Left ventricle myocardium inferior (tissue), 1 donor: ENCODE measurements at places on chromosomes 5 and 9.
A peak's percentile ranks its signal among the peaks of the same experiment; 100 is the strongest.

- no peak for DNase-seq
These were observed 102.5 kb upstream of the TNC start for GRCh38 chr9:115220319-115221005.

DNA sequence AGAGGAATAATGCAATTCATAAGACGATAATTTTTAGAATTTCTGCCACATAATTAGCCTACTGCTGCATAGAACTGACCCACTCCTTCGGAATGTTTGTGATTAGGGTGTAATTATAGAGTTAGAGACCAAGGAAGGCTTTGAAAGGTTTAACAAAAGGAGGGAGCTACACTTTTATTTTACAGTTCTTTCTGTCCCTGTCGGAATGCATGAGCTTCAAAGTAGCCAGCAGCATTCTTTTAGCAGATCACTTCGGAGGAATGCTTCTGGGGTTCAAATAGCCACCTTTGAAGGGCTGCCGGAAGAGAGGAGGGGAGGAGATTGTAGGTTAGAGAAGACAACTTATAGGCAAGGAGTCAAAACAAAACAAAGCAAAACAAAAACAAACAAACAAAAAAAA is 168.1 kb downstream of the GRIA1 start:
- DNase-seq, result no peak

GRCh38 chr5:40410964-40411635 is 268.6 kb upstream of the PTGER4 start:
- DNase-seq, result no peak

GRCh38 chr5:5239191-5239590 is 99.1 kb downstream of the ADAMTS16 start:
- DNase-seq, result no peak

DNA sequence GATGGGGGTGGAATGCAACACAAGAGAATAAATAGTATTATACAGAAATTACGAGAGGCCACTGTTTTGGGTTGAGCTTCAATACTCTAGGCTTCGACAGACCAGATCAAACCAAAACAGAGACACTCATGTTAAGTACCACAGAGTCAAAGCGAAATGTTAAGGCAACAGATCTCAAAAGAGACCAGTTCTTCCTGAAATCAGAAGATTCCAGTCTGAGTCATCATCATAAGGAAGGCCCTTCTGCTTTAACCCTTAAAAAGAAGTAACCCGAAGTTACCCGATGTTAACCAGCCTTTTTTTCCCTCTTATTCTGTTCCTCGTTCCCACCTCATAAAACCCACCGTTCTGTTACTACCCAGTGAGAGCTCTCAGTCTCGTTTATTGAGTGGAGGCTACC is 75.9 kb downstream of the SFXN1 start:
- DNase-seq, result no peak

GRCh38 chr9:92614763-92615461 is 55.0 kb downstream of the IPPK start:
- no peak for DNase-seq

DNA sequence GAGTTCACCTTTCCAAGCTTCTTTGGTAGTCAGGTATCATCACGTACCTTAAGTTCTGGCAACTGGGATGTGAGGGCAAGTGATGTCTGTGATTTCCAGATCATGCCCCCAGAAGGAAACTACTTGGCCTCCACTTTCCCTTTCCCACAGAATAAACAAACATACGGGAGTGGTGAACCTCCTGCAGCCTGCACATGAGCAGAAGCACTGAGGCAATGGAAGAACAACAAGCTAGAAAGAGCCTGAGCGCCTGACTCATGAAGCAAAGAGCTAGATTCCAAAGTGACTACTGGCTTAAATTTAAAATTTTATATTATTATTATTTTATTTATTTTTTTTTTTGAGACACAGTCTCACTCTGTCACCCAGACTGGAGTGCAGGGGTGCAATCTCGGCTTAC is 35.0 kb downstream of the ARL15 start:
- no peak for DNase-seq

- DNase-seq, result no peak
These were observed 50.9 kb upstream of the MACIR start for GRCh38 chr5:103207653-103208052.

DNA sequence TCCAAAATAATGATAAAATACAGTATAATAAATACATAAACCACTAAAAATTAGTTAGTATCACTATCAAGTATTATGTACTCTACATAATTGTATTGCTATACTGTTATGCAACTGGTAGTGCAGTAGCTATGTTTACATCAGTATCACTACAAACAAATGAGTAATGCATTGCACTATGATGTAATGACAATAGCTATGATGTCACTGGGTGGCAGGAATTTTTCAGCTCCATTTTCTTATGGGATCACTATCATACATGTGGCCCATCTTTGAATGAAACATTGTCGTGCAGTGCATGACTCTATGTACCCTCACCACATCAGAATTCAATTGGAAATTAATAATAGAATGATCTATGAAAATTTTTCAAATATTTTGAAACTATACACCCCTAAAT is 201.3 kb downstream of the MPDZ start:
- DNase-seq, result no peak

DNA sequence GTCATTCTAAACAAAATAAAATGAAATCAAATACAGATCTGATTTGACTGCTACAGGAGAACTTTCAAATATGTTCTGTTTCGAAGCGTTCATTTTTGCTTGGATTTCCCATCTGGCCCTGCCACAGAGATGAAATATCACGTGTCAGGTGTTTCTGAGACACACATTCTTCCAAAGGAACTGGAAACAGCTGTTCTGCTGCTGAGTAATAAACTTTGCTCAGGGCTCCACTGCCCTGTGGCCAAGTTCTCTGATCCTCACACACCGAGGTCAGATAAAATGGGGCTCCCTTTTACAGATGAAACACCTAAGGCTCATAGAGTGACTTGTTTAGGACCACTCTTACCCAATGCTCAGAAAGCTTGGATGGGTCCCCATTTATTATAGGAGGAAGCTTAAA is 42.5 kb downstream of the FRMPD1 start:
- DNase-seq, result no peak

DNA sequence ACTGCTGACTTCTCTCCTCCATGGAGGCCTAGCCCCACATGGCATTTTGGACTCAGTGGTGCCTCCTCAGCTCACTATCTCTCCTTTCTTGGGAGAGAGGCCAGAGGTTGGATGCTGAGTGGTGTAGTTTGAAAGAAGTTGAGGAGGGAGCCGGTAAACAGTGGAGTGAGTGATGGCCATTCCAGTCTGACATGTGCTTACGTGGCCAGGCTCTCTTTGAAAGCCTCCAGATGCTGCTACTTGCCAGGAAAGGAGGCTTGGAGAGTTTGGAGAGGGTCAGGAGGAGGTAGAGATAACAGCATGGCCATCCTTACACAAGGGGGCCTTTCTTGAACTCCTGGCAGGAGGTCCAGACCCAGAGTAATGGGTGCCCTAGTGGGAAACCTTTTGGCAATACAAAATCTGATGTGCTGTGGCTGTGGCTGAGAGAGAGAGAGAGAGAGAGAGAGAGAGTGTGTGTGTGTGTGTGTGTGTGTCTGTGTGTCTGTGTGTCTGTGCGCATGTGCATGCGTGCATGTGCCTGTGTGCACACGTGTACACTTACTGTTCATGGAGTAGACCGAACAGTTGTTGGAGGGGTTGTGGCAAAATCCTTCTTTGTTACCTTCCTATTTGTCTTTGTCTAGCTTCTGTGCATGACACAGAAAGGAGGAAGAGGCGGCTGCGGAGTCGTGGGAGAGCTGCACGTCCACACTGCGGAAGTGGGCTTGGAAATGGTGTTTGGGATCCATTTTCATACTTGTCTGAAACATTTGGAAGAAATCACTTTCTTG is 37.8 kb downstream of the RALGPS1 start:
- DNase-seq, result no peak

- no peak for DNase-seq
These were observed 188.2 kb downstream of the CRB2 start for GRCh38 chr9:123544007-123544827.

- no peak for DNase-seq
These were observed 118.9 kb downstream of the LHX2 start for GRCh38 chr9:124130277-124131075.

GRCh38 chr5:139251281-139251687 is 42.3 kb upstream of the MATR3 start:
- no peak for DNase-seq

GRCh38 chr9:136703276-136703860 is 9.0 kb upstream of the DIPK1B start:
- no peak for DNase-seq

GRCh38 chr9:115030006-115030405 is 88.0 kb downstream of the TNC start:
- no peak for DNase-seq

GRCh38 chr9:120363697-120364096 is 216.3 kb downstream of the CDK5RAP2 start:
- DNase-seq, result no peak

GRCh38 chr9:32424616-32425015 is 40.2 kb downstream of the ACO1 start:
- no peak for DNase-seq

GRCh38 chr9:2622461-2623287 is 1.1 kb downstream of the VLDLR start:
- peak; percentile 30 for DNase-seq

DNA sequence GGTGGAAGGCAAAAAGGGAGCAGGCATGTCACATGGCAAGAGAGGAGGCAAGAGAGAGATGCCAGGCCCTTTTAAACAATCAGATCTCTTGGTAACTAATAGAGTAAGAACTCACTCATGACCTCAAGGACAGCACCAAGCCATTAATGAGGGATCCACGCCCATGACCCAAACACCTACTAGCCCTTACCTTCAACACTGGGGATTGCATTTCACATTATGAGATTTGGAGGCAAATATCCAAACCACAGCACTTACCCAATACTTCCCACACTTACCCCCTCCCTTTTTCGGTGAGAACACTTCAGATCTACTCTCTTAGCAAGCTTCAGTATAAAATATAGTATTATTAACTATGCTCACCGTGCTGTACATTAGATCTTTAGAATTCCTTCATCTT is 41.9 kb downstream of the ZNF354A start:
- DNase-seq, result no peak

DNA sequence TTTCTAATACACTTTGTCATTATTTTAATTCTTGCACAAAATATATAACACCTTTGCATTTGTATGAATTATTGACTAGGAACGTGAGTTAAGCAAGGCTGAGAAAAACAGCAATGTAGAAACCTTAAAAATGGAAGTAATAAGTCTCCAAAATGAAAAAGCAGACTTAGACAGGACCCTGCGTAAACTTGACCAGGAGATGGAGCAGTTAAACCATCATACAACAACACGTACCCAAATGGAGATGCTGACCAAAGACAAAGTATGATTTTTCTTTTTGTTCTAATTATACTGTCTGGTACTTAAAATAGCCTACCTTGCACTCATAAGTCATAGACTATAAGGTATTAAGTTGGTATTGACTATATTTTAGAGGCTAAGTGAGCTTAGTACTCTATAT is 34.4 kb downstream of the RAD50 start:
- no peak for DNase-seq

GRCh38 chr5:60248901-60249300 is 355.4 kb upstream of the PDE4D start:
- DNase-seq, result peak; percentile 16

GRCh38 chr5:154238776-154239481 is 48.4 kb downstream of the GALNT10 start:
- no peak for DNase-seq

DNA sequence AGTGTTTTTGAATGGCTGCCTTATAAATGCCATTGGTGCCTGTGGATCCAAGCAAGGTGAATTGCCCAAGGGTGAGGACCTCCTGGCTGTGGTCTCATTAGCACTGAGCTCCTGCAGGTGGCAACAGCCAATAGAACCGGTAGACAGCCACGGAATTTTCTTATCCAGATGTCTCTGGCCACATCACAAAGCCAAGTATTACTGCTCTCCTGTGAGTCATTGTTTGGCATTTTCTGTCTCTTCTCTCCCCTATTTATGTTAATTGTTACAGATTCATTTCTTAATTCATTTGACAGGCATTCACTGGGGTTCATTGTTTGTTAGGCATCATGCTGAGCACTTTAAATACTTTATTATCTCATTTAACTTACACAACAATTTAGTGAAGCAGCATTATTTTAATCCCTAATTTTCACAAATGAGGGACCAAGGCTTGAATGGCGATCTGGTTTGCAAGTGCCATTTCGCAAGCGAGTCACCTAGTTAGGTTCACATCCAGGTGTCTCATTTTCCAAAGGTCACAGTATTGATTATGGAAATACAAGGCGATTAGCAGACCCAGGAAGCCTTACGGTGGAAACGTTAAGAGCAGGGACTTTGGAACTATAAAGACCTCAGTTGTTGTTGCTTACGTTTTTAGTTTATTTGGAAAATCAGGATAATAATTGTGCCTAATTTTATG is 58.2 kb upstream of the DPYSL3 start:
- DNase-seq, result no peak

DNA sequence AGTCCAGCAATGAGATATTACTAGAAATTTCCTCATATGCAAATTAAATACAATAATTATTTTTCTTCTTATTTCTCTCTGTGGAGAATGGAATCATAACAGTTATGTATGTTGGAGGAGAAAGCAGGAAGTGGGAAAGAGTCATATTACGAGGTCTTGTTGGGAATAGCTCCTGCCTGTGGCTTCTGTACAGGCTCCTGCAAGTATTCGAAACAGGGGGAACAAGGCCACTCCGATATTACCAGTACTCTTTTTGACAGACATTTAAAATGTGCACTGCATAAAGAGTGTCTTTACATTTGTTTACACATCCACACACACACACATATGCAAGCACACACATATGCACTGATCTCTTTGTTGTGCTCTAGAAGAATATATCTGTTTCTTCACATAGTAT is 812.0 kb upstream of the ZNF608 start:
- DNase-seq, result no peak

DNA sequence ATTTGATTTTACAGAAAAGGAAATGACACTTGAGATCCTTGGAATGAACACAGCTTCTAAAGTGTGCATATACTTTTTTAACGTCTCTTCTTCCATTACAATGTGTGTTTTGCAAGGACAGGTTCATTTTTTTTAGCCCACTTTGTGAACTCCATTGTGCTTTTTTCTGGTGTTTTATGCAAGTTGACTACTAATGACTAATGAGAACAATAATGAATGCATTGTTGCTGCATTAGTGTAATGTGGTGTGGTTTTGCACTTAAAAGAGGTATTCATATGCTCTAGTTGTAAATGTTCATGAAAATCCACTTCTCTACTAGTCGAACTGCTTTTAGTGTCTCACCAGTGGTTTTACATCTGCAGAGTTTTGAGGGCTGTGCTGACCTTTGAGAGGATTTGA is 93.6 kb downstream of the UHRF2 start:
- DNase-seq, result no peak

- no peak for DNase-seq
These were observed 49.6 kb downstream of the KCNN2 start for GRCh38 chr5:114411380-114411931.

- DNase-seq, result no peak
These were observed 16.2 kb downstream of the CDC14B start for GRCh38 chr9:96603305-96604003.

DNA sequence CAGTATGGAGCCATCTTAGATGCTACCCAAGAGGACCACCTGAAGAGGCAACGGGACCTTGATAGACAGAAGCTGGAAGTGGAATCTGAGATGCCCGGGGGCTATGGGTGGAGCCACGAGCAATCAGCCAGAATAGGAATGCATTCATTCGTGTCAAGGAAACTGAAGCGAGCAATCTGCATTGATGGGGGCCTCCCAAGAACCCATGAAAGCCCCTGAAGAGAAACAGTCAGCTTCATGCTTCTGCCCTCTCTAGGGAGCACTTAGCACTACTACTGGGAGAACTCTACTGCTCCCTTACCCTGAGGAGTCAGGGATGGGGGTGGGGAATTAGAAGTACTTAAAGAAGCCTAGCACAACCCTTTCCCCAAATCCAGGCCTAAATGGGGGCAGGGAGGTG is 51.9 kb upstream of the TCERG1 start:
- DNase-seq, result no peak

GRCh38 chr9:94824411-94824810 is 97.9 kb downstream of the AOPEP start:
- DNase-seq, result no peak
